ENCODE measurements at places on chromosomes 11 and 22.

DNA sequence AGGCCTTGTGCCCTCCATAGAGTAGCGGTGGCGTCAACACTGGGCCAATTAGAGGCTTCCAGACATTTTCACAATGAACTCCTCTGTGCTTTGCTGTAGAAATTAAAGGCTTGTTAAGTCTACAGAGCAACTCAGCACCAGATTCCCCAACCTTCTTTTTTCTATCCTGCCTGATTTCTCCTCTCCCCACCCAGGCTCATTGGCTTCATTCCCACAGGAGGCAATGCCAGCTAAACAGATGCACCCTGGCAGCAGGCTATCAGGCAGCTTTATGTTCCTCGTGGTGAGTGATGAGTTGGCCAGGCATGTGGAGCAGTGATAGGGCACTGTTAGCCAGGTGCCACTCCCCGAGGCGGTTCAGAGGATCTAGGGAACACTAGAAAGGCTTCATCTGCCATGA is 4.8 kb downstream of the DIXDC1 start:
- no peak for DNase-seq

DNA sequence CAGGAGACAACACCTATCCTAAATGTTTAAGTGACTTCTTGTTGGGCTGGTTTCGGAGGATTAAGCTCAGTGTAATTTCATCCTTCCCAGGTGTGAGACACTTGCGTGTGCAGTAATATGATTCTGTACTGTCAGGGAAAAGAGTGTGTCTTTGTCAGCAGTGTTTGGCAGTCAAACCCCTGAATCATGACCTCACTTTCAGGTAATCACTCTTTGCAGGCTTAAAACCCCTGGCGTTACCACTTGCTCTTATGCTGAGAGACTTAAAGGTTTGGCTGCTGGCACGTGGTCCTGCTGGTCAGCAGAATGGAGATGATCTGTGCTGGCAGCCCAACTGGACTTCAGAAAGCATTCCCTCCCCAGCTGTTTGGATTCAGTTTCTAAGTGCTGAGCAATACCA is 56.1 kb downstream of the APIP start:
- no peak for DNase-seq

GRCh38 chr11:66970371-66970806 is 4.7 kb upstream of the C11orf86 start:
- no peak for DNase-seq

DNA sequence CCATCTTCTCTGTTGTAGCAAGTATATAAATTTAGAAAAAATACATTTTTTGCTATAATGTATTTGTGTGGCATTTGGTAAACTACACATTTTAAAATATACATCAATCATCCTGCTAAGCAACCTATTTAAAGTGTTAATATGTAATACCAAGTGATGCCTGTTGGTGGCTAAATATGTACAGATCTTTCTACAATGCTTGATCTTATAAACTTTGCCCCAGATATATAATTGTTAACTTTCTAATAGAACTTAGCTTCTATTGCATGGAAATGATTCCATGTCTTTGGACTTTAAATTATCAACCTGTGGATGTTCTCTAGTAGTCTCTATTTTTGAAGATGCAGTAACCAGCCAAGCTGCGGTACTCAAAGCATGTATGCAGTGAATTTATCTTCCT is 1260.4 kb upstream of the RAG2 start:
- no peak for DNase-seq

DNA sequence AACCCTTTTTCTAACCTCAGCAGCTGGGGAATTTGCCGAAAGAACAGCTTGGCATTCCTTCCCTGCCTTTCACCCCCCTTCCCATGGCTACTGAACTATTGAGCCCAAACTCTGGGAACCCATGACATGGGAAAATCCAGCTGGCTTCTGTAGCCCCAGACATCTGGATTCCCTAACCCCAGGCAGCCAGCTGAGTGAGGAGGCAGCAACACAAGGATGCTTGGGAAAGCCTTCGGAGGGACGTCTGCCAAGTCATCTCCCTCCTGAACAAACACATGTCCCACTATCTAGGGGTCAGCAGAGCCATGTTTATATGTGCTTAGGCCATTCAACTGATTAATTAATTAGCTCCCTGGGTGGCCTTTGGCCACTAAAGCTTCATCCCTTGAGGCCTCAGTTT is 21.6 kb downstream of the LRRC55 start:
- DNase-seq, result no peak

- DNase-seq, result no peak
Measured at GRCh38 chr11:75200051-75200450, 40.5 kb upstream of the TPBGL start.

- DNase-seq, result no peak
Measured at GRCh38 chr11:18798799-18799469, 7.3 kb upstream of the PTPN5 start.

DNA sequence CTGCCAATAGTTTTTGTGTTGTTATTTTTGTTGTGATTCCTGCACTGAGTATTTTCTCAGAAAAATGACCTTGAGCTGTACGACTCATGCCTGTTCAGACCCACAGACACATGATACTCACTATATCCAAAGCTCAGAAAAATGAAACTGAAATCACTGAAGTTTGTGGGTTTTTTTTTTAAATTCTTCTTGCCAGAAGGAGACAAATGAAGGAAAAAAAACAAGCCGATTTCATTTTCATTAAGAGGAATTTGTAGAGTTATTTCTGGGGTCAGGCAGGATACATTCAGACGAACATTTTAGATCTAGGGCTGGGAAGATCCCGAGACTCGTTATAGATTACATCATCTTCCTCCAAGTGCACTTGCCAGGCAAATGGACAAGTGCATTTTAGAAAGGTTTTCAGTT is 60.4 kb downstream of the BMAL1 start:
- DNase-seq, result no peak

- DNase-seq, result no peak
Measured at GRCh38 chr22:31623592-31624304, 38.3 kb downstream of the PISD start.

- DNase-seq, result no peak
Measured at GRCh38 chr11:68659158-68659921, 25.0 kb upstream of the GAL start.

Data from stimulated activated CD4-positive, alpha-beta T cell treated with anti-CD3 and anti-CD28 coated beads, Interleukin-15, amount 100 ng/mL, for 1 hour (primary cell).